ENCODE measurements at places on chromosomes 1 and 21. TPM values are rescaled to one million over a fixed set of nuclear protein-coding genes. Genes with fewer than 3 reads are reported as not detected.

- no peak for DNase-seq
These were observed 818 bp downstream of the FHL3 start for GRCh38 chr1:38004284-38005108.

GRCh38 chr1:167819849-167820683 lies 93.9 kb downstream of the ADCY10 start:
- no peak for DNase-seq

DNA sequence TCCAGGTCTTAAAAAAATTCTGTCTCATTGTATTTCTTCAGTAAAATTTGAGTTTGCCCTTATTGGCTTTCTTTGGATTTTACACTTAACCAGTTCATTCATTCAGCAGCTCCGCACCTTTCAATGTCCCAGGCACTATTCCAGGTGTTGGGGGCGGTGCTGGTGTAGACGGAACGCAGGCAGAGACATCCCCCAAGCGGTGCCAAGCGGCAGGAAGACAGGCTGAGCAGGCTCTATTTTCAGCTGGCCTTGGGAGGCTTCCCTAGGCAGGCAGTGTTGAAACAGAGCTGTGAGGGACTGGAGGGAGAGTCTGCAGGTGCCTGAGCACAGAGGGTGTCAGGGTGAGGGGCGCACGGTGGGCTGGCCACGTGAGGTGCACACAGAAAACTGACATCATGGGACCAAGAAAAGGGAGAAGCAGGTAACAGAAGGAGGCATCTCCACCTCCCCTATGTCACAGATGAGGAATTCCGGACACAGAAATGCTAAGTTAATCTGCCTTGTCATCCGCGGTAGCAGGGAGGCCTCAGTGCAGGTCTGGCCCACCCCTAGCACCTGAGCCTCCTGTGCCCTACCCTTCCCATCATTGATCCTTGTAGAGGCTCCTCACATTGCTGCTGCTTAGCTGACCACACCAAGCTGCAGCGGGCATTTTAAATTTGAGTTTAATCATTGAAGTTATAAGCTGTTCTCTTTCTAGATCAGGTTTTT lies 40.8 kb downstream of the SLC37A1 start:
- DNase-seq = no peak

- DNase-seq = peak; percentile 71
These were observed 43.5 kb upstream of the RAB4A start for GRCh38 chr1:229227298-229227919.

- no peak for DNase-seq
These were observed 12.0 kb upstream of the CASZ1 start for GRCh38 chr1:10808441-10808840.

DNA sequence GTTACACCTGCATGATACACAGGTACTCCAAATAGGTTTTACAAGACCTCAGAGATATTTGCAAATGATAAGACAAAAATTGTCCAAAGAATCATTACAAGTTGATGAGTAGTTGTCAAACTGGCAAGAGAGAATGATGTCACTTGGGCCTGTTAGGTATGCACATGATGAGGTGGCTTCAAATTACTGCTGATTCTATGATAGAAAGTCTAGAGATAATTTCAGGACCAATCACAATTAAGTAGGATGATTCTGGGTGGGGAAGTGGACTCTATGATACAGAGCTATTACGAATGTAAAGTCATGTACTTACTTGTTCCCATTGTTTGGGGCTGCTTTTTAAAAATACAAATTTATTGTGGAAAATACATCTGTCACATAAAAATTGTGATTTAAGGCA lies 5.2 kb upstream of the SPRR1B start:
- DNase-seq = no peak

DNA sequence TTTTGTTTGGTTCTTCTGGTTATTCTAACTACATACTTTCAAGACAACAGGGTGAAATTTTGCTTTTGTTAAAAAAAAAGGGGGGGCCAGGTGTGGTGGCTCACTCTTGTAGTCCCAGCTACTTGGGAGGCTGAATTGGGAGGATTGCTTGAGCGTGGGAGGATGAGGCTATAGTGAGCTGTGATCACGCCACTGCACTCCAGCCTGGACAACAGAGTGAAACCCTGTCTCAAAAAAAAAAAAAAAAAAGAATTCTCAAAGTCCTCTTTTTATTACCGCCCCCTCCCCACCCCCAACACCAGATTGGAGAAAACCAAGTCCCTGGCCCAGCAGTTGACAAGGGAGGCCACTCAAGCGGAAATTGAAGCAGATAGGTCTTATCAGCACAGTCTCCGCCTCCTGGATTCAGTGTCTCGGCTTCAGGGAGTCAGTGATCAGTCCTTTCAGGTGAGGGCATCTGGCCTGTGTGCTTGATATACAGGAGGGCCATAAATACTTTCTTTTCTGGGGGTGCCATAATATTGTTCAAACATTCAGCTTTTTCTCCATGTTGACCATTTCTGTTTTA lies 50.2 kb downstream of the LAMC2 start:
- DNase-seq = no peak

DNA sequence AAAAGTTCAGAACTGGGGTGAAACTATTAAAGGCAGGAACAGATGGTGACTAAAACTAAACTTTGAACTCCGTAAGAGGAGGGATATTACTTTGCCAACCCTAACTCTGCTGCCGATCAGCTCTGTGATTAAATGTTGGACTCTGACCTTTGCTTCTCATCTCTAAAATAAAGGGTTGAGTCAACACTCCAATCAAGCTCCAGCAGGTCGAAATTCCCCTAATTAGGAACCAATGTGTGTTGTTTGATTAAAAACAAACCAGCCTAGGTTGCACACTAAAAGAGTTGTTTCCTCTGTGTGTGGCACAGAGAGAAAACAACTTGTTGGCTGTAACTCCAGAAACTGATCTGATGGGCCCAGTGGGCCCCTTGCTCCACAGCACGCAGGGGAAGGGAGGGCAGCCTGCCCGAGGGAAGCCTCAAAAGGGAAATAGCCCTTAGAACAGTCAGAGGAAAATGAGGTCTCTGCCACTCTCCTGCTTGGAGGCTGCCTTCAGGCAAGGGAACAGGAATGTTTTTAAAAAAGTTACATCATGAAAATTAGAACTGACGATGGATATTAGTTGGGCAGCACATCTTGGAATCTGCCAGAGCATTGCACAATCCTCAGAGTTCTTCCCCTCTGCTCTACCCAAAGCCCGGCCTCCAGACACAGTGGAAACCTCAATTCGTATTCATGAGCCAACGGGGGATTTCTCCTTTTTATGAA lies 69.3 kb downstream of the KCTD3 start:
- no peak for DNase-seq

GRCh38 chr1:29628190-29628589 lies 391.9 kb downstream of the PTPRU start:
- DNase-seq = no peak

DNA sequence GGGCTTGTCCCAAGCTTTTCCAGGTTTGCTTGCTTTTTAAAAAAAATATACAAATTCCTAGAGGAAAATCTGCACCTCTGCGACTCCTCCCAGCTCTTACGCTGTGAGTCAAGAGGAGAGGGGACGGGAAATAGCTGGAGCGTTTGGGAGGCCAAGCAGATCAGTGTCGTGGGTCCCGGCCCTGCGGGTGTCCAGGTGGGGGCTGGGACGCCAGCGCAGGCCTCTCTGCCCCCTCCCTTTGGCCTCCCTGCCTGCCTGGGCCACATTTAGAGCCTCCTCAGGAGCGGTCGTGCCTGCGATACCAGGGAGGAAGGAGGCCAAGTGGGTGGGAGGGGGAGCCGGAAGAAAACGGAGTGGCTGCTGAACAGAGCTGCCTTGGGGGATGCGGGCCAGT lies 9.0 kb downstream of the WNT4 start:
- no peak for DNase-seq

GRCh38 chr1:5009376-5010065 lies 355.1 kb downstream of the AJAP1 start:
- no peak for DNase-seq

- no peak for DNase-seq
These were observed 141.0 kb upstream of the HP1BP3 start for GRCh38 chr1:20928146-20928545.

GRCh38 chr1:231419738-231420298 lies 2.3 kb downstream of the EGLN1 start:
- no peak for DNase-seq

DNA sequence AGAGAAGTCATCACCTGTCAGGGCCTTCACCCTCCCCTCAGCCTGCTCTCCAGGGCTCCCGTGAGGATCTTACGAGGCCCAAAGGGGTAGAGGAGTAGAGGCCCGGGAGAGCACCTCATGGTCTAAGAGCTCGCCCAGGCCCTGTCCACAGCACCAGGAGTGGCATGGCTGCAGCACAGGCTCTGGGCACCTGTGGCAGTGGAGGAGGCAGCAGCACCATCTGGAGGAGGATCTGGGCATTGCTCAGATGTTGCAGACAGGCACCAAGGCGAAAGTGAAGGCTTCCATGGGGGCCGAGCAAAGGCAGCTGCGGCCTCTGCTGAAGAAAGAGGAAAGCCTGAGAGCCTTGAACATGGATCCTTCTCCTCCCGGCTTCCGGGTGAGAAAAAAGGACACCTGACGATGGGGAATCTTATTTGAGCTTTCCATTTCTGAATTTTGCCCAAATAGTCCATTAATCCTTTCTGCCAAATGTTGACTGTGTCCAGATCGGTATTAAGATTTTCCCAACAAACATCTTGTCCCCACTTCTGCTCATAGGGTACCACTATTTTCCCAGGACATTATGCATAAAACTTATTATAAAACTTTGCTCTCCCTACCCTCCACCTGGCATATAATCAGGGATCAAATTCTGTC lies 604.7 kb downstream of the PTPRC start:
- peak; percentile 36 for DNase-seq

DNA sequence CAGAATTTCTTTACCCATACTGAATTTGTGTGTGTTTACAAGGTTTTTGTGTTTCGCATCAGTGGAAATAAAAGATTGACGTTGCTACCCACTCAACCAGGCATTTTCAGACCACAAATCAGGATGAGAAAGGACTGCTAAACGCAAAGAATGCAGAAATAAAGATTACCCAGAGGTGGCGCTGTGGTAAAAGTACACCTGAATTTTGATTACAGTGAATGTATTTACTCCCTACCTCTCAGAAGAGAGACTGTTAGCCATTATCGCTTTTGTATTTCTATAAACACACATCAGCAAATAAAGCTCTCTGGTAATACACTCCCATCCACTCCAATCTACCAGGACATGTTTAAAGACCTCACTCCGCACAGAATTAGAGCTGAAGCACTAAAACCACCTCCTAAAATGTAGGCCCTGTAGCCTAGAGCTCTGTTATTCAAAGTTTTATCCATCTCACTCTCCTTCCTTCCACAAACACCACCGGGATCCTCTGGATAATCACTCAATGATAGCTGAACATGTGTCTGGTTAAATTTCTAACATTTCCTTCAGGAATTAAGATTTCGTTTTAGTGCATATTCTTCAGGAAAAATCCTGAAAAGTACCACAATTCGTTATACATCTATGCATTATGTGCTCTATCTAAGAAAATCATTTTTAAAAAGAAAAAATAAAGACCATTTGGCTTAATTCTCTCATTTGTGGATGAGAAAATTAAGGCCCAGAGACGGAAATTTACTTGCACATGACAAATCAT lies 2.5 kb upstream of the LMO4 start:
- peak; percentile 54 for DNase-seq

BNIPL gene
- total RNA-seq = 0.75 TPM

AMY1A gene
- total RNA-seq = not detected

FAM78B gene
- 0.26 TPM for total RNA-seq

UROD gene
- 89.9 TPM for total RNA-seq

LRRN2 gene
- total RNA-seq = not detected

FAM110D gene
- not detected for total RNA-seq

MPL gene
- total RNA-seq = not detected

ZSWIM5 gene
- total RNA-seq = 1.4 TPM
